ENCODE measurements at places on chromosomes 1 and 21.

GRCh38 chr1:60066001-60066400 lies 7.6 kb downstream of the C1orf87 start:
- DNase-seq: no peak

DNA sequence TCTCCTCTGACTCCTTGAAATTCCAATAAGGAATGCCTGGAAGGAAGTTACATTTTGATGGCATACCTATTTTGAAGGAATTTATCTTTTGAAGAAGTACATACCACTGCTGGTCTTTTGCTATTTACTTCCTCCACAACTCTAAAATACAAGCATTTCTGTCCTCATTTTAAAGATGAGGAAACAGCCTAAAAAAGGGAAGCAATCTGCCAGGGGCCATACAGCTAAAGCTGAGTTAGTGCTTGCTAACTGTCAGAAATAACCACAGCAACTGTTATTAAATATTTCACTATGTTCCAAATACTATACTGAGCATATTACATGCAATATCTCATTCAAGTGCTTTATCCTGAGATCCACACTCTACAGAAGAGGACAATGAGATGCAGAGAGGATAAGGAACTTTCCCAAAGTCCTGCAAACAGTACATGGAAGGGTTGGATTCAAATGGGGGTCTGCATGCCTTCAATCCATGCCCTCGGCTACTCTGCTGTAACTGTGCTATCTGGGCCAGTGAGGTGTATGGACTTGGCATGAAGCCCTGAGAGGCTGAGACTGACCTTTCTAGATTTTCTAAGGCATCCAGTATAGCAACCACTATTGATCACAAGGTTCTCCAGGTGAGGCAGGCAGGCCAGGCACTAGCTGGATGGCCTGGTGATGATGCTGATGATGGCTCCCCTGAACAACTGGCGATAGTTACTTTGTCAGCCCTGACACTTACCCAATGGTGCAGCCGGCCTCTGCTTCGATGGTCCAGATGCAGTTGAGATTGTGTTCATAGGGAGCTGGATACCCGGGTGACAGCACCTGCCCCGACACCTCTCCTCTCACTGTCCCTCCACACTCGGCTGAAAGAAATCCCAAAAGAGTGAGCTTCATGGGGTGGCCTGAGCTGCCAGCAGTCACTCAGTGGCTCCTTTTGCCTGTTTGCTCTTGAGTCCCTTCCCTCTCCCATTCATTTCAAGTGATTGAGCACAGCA lies 171.4 kb upstream of the HMGB4 start:
- no peak for DNase-seq

- no peak for DNase-seq
These were observed 296.1 kb upstream of the SPAG17 start for GRCh38 chr1:118481126-118481525.

- peak; percentile 57 for DNase-seq
These were observed 4.2 kb downstream of the TFAP2E start for GRCh38 chr1:35577071-35577998.

DNA sequence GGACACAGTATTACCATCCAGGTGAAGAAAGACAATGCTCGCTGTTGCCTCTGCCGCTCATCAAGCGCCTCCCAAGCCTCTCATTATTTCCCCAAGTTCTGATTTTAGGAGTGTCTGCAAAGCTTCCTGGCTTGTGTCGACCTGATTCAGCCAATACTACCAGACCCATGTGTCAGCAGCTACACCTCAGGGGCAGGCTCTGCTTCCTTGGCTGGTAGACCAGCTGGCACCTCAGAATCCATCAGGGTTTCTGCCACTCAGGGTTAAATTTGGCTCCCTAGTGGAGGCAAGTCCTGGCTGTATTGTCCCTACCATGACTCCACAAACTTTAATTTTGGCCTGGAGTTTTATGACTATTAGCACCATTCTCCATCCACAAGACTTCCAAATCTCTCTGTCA lies 35.4 kb downstream of the SUSD4 start:
- DNase-seq: no peak

DNA sequence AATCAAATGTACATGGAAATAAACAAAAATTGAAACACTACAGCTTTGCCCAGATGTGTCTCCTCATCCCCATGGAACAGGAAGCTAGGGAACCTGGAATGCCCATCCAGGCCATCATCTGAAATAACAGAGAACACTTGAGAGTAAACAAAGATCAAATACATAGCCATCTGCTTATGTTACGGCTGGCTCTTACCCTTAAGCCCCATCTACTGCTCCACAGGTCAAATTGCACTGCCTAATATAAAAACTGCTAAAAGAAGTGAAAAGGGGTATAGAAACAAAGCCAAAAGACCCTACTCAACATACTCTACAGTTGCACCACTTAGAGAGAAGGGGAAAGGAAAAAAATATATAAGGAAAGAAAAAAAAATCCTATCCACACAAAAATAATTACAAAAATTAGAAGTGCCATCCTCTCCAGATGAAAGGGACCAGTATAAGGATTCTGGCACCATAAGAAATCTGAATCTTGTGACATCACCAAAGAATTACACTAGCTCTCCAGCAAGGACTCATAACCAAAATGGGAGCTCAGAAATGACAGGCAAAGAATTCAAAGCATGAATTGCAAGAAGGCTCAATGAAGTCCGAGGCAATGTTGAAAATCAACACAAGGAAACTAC lies 26.9 kb downstream of the OR6Y1 start:
- no peak for DNase-seq

DNA sequence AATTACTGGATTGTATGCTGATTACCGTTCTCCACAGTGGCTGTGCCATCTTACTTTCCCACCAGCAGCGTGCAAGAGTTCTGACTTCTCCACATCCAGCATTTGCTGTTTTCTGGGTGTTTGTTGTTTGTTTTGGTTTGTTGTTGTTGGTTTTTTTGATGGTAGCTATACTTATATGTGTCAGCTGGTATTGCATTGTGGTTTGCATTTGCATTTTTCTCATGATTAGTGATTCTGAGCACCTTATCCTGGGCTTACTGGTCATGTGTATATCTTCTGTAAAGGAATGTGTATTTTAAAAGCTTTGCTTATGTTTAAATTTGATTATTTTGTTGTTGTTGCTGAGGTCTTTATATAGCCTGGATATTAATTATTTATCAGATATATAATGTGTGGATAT lies 66.9 kb upstream of the MAP1LC3C start:
- DNase-seq: no peak

DNA sequence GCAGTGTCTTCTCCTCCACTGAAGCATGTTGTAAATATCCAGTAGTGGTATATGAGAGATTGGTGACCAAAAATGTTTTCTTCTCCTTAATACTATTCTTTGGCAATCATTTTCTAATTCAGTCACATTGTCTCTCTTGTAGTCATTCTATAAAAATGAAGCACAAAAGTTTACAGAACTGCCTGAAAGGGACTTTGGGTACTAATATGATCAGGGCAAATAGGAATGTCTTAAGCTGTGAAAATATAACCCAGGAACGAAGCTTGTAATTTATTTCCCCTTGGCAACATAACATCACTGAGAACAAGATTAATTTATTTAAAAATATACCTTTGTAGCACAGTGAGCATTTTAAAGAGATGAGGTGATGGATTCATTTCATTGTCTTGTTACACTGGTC lies 4.9 kb downstream of the B3GALT2 start:
- DNase-seq: no peak

DNA sequence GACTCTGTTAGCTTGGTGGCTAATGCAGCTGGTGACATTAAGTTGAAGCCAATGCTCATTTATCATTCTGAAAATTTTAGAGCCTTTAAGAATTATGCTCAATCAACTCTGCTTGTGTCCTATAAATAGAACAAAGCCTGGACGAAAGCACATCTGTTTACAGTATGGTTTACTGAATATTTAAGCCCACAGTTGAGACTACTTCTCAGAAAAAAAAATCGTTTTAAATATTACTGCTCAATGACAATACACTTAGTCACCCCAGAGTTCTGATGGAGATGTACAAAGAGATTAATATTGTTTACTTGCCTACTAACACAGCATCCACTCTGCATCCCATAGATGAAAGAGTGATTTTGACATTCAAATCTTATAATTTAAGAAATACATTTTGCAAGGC lies 79.6 kb downstream of the NEGR1 start:
- DNase-seq: no peak

DNA sequence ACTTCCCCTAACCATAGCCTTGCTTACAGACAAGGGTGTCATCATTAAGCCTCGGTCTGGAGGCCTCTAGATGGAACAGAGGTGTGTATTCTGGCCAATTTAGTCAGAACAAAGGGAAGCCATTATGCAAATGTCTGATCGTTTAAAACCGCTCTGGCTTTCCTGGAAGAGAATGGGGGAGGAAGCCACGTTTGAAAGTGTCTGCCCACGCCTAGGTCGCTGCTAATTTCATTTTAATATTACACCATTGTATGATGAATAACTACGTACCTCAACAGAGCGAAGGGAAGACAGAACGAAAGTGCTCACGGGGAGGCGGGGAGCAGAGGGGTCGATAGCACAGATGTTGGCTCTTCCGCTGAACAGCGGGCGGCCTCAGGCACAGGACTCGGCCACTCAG lies 41.1 kb upstream of the CSF3R start:
- peak; percentile 50 for DNase-seq

- DNase-seq: peak; percentile 83
These were observed 2.6 kb downstream of the KCNA3 start for GRCh38 chr1:110672001-110672752.

DNA sequence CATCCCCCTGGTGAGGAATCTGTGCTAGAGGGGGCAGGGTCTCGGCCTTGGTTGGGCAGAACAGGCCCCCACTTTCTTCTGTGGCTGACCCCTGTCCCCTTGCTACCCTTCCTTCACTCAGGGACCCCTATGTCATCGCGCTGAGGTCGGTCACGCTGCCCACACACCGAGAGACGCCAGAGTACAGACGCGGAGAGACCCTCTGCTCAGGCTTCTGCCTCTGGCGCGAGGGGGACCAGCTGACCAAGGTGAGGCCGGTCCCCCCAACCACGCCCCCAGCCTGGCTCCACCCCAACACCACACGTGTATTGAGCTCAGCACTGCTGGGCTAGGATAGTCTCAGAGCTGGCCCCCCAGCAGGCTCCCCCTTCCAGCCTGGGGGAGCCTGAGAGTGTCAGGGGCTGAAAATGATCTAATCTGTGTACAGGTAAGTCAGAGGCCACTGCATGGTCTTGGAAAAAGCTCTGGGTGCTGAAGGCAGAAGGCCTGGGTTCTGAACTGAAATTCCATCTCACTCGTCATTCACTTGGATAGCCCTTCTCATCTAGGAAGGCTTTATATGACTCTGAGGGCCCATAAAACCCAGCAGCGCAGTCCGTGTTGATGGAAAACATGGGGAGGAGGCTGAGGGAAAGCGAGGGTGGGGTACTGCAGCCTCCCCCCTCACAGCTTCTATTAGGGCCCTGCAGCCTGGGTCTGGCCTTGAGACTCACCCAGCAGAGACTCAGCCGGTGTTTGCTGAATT lies 15.3 kb downstream of the FAM151A start:
- no peak for DNase-seq

DNA sequence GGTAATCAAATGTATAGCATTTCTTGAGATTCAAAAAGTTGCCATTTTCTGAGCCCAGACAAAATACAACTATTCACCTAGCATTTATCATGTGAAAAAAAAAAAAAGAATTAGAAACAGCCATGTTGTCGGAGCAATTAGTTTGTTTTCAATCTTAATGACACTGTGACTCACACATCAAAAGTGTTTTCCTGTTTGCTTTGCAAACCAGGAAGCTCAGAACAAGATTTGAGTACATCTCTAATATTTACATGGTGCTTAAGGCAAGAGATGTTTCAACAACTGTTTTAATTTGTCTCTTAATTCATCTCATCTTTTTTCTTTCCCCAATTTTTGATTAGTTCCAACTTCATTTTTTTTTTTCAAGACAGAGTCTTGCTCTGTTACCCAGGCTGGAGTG lies 62.5 kb upstream of the CAPZB start:
- no peak for DNase-seq

GRCh38 chr1:151199873-151200581 lies 1.7 kb downstream of the PIP5K1A start:
- peak; percentile 28 for DNase-seq

DNA sequence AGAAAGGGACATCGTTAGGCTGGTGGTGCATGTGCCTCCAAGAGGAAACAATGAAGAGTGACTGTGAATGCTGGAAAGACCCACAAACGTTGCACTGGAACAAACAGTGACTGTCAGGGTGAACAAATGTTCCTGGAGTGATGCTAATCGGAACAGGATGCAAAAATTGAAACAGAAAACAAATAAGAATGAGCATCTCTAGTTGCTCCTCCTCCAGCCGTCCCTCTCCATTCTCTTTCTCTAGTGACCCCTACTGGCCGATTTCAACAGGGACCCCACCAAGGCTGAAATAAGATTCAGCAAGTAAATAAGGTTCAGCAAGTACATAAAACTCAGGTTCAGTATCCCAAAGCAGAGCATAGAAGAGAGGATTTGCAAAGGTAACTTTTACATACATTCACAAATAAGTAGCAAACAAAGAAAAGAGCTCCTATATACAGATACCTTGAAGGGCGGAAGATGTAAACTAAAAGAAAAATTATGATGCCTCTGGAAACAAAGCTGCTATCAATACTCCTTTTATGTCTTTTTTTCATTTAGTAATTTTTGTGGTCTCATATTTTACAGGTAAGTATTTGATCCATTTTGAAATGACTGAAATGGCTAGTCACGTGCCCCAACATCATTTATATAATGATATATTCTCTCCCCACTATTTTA lies 836.1 kb upstream of the ADAMTS5 start:
- DNase-seq: peak; percentile 5

DNA sequence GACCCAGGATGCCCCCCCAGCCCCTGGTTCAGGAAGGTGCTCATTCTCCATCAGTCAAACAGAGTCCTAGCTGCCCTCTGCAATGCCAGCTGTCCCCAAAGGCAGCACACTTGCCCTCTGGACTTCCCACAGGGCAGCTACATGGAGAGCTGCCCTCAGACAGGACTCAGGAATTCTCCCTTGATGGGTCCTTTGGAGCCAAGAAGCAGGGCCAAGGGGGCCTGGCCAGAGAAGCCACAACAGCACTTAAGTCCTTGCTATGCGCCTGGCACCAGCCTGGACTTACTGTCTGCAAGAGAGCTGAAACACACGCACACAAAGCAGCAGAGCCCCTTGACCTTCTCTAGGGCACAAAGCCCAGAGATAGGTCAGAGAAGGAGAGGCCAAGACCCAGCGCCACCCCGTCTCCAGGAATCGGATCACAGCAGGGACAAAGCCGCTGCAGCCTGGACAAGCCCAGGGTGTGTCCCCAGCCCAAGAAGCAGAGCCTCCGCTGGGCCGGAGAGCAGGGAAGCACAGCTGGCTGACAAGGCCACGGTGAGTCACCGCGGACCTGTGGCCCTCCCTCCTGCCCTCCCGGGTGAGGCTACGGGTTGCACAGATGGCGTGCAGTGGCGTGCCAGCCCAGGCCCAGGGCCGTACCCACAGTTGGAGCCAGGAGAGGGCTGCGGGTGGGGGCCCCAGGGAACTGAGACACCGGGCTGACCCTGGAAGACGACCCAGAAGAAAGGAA lies 1.7 kb downstream of the WNT9A start:
- no peak for DNase-seq

GRCh38 chr1:12539320-12539704 lies 78.7 kb downstream of the DHRS3 start:
- no peak for DNase-seq

DNA sequence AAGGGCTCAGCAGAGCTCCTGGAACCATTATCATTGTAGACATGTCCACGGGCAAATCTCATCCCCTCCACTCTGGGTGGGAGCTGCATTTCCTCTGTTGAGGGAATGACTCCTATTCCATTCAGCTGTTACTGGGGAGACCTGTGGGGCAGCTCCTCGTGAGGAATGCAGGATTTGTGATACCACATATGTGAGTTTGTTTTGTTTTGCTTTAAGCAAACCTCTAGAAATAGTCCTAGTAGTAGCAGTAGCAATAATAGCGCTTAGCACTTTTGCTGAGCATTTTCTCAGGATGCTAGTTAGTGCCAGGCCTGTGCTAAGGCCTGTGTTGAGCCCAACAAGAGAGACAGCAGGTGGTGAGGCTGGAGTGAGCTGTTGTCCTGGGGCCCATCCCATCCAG lies 10.8 kb downstream of the OLIG1 start:
- no peak for DNase-seq

Data from stimulated activated CD4-positive, alpha-beta T cell treated with anti-CD3 and anti-CD28 coated beads, Interleukin-4, amount 100 ng/mL, for 24 hours (primary cell).